ENCODE measurements at places on chromosomes 5 and 9. TPM values are rescaled to one million over a fixed set of nuclear protein-coding genes. Genes with fewer than 3 reads are reported as not detected.

The ANKRD18B gene
- 7.4 TPM for polyA plus RNA-seq

The SNCAIP gene
- 0.03 TPM for polyA plus RNA-seq

The RALGPS1 gene
- 0.75 TPM for polyA plus RNA-seq

The MYOZ3 gene
- 0.33 TPM for polyA plus RNA-seq

The KIF27 gene
- polyA plus RNA-seq: 0.77 TPM

The GGTA1 gene
- not detected for polyA plus RNA-seq

The HAND1 gene
- polyA plus RNA-seq: 0.12 TPM

The FAXDC2 gene
- 2.4 TPM for polyA plus RNA-seq

The MROH2B gene
- polyA plus RNA-seq: not detected

The SPATA31C1 gene
- not detected for polyA plus RNA-seq

The PCDHB7 gene
- not detected for polyA plus RNA-seq

All from foreskin keratinocyte (primary cell).